SJSA1 (cell line): ENCODE measurements at places on chromosomes 3 and 15.
A peak's percentile ranks its signal among the peaks of the same experiment; 100 is the strongest.

- no peak for DNase-seq
These were observed 15.8 kb upstream of the ZNF770 start for GRCh38 chr15:35003928-35004327.

GRCh38 chr3:31754575-31755278 lies 222.0 kb downstream of the STT3B start:
- no peak for DNase-seq

DNA sequence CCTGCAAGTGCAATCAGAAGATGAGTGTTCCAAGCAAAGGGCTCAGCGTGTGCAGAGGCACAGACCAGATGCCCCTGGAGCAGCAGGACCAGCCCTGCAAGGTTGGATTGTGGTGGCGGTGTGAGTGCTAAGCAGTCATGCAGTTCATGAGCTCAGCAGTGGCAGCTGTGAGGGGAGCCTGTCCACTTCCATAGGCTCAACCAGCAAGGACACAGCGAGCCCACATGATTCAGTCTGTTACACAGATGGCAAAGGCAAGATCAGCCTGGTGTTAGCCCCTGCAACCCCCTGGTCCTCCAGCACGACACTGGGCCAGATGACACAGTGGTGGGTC lies 95.9 kb upstream of the PRR23E start:
- DNase-seq = no peak

DNA sequence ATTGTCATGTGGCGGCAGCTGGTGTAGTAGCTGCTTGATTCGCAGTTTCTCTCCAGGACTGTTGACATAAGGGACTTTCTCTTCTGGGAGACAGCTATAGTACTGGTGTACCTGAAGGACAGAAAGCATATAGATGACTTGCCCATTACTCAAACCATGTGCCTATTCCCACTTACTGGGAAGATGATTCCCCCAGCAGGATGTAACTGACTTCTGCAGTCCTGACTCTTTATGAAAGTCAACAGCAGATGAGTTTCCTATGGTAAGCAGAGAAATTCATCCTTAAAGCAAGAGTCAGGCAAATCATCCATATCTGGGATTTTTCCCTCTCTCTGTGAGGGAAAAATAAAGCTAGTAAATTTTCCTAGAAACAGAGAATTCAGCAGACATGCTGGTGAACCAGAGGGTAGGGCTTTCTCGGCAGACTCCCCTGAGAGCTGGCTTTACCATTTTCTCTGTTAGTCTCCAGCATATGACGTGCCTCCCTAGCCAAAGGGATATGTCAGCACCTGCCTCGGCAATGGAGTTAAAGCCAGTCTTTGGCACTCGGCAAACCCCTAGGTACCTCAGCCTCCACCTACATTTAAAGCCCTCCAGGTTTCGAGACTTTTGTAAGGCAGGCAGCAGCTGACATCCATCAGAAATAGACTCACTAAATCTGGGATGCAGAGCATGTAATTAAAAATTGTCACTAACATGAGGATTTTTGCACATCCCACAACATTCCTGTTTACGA lies 62.1 kb downstream of the PRICKLE2 start:
- no peak for DNase-seq

- no peak for DNase-seq
These were observed 68.8 kb downstream of the CHDH start for GRCh38 chr3:53777468-53777867.

- no peak for DNase-seq
These were observed 15.9 kb downstream of the HPS3 start for GRCh38 chr3:149145356-149145755.

- DNase-seq = peak; percentile 33
These were observed 95.4 kb downstream of the PLOD2 start for GRCh38 chr3:146065573-146066006.

DNA sequence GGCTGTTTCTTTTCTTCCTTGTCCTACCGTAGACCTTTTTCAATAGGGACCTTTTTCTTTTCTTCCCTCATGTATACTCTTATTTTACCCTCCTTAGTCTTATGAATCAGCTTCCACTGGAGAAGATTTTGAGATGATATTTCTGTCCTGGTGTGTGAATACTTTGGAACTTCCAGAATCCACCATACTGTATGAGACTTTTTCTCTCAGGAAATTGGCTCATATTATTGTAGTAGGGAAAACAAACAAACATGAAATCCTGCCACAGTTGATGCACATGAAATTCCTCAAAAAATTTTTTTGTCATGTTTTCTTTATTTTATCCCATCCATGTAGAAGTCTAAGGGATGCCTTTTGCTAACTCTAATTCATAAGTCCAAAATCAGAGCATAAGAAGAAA lies 289.3 kb upstream of the PLSCR5 start:
- DNase-seq = no peak

GRCh38 chr15:68696414-68697363 lies 117.9 kb downstream of the CORO2B start:
- DNase-seq = no peak

DNA sequence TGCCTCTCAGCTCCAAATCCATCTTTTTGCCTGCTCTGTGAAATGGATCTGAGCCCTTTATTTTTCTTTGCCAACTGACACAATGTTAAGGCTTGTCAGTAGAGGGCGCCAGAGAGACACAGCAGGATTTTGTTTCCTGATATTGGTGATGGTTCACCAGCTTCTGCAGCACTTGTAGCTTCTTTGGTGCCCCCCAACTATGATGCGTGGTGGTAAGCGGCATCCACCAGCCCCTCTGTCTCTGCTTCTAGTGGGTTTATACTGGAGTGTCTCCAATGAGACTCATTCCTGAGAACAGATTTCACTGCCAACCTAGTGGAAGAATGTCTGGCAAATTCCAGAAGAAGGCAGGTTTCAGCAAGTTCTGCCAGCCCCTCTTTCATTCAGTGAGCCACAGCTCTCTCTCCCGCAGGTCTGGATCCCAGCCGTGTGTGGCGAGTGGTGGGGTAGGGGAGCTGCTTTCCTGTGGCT lies 471.9 kb upstream of the FRG2C start:
- DNase-seq = peak; percentile 15

GRCh38 chr3:5011555-5012256 lies 32.5 kb downstream of the BHLHE40 start:
- DNase-seq = no peak

- no peak for DNase-seq
These were observed 23.1 kb upstream of the GABPB1 start for GRCh38 chr15:50377867-50378751.

- DNase-seq = no peak
These were observed 32.2 kb upstream of the COLQ start for GRCh38 chr3:15553749-15554148.

DNA sequence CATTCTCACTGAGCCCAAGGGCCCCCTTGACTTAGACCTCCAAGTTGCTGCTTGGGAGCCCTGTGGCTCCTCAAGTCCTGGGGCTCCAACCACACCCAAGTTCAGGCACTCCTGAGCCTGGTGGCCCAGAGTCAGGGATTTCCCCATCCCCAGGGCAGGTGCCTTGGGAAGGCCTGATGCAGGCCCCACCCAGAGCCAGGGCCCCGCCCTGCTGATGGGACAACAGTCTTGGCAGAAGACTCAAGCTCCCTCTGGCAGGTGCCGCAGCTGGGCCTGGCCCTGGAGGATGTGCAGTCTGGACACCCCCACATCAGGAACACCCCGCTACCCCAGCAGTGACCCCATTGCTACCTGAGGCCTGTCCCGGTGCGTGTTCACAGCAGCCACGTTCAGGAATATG lies 17.7 kb upstream of the SHISA5 start:
- DNase-seq = no peak

DNA sequence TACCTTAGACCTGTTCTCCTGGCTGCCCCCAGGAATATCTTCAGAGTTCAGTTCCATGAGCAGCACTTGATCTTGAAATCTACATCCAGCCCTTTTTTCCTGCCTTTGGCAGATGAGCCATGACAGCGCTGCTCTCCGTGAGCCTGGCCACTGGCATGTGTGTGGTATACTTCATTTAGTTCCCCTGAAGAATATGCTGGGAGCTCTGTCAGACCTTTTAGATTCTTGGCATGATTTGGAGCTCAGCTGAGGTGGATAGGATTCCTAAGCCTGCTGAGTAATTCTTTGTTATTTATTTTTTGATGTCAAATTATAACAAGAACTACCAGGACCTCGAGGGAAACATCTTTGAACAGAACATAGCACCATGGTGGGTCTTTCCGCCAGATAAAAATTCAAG lies 121.7 kb downstream of the EDEM1 start:
- peak; percentile 48 for DNase-seq

- DNase-seq = no peak
These were observed 90.5 kb downstream of the MRPL46 start for GRCh38 chr15:88376574-88377174.

DNA sequence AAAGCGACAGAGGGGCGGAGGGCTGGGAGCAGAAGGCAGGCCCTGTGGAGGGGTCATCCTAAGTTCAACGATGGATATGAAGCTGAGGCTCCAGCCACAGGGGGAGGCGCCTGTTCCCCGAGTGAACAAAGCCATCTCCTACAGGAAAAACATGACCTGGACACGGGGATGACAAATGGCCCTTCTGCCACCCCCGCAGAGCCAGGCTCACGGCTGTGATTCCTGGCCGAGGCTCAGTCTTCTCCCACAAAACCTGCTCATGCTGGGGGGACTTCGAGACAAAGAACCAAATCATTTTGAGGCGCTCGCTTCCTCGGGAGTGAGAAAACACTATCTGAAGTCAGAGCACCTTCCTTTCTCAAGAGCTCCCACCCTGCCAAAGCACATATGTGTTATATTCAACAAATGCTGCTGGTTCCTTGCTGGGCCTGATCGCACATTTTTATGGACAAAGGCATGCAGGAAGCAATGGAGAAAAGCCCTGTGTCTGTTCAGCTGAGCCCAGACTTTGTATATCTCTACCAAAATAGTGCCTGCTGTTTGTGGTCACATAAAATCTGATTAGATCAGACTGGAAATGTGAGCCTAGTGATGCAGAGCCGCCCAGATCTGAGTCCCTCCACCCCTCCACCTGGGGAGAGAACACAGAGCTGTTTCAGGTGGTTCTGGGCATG lies 5.6 kb downstream of the RBP1 start:
- DNase-seq = peak; percentile 49

DNA sequence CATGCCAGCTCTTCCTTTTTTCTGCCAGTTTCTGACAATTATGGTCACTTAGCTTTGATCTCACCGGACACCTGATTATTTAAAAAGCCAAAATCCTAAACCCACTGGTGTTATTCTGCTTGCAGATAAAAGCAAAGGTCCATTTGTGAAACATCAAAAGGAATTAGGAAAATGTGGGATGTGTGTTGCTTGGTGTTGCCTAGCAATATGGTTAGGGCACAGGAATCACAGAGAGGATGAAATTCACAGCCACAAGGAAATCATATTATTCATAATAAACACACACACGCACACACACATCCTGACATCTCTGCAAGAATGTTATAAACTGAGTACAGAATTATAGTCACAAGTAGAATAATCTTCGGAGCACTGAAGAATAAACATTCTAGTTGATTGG lies 89.3 kb upstream of the BHLHE40 start:
- DNase-seq = no peak

GRCh38 chr3:180911876-180912303 lies 580 bp upstream of the FXR1 start:
- DNase-seq = no peak

DNA sequence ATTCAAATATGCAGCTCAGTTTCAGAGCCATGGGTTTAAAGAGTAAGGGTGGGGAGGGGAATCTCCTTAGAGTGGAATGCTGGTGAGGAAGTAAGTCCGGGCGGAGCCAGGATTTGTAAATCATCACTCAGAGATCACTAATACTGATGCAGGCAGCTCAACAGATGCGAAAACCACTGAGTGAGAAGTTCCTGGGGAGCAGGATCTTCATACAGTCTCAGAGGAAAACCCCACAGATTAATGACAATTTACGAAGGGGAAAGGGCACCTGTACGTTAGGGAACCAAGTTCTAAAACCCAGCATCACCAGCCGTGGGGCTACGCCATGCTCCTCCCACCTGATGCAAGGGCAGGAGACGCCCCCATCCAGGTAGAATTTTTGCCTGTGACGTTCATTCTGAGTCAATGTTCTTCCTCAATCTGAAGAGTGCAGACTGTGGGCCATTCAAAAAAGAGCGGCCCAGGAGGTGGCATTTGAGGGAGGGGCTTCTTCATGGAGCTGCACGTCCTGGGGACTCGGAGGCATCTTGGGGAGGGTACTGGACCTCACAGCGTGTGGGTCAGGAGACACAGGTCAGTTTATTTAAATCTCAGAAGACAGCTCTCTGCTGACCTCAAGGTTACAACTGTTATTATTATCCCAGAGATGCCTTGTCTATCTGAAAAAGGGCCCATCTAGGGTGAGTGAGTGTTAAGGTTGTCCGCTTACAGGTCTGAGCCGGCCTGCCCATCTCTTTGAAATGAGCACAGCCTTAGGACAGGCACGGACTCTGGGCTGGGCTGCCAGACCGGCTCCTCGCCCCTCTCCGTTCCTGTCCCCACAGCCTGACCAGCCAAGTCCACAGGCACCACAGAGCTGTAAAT lies 228.0 kb downstream of the XXYLT1 start:
- no peak for DNase-seq

DNA sequence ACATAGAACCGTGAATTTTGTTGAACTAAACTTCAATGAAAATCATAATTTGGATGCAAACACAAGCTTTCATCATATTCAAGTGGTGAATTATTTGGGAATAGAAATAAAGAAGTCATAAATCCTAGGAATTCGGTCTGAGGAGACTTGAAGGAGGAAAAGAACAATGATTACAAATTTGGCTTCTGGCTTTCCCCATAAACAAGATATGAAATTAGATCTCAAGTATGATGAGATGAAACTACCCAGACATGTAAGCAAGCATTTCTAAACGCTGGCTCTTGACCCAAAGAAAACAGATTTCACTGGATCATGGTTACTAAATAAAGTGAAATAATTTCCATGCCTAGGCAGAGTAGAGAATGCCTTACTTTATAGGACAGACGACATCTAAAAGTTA lies 146.9 kb upstream of the LRTM1 start:
- no peak for DNase-seq

DNA sequence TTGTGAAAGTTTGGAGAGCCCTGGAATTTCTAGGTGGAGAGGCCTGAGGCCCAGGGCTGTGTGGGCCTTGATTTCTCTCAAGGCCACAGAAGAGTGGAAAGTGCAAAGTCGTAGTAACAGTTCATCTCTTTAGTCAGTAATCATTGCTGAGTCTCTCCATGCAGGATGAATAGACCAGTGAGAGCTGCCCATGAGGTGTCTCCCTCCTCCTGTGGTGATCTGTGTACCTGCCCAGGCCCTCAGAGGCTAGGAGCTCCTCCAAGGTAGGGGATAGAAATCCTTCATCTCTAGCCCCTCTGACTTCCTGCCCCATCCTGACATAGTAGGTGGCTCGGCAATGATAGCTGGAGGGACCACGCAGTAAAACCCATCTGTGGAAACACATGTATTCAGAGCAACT lies 6.8 kb upstream of the IDH3A start:
- DNase-seq = no peak

DNA sequence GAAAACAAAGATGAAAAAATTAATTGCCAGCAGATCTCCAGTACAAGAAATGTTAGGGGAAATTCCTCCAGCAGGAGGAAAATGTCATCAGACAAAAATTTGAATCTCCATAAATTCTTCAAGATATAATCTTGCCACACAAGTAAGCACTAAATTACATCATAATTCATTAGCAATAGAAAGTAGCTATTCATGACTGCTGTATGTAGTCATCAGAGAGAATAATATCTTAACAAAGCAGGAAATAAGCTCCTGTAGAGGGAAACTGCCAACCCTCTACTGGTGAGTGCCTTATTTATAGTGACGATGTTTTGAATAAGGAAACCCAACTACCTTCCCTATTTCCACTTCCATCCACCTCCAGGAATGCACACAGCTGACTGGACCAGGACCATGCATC lies 15.8 kb upstream of the SLC27A2 start:
- DNase-seq = peak; percentile 19
